ENCODE measurements at places on chromosomes 3 and 15. TPM values are rescaled to one million over a fixed set of nuclear protein-coding genes. Genes with fewer than 3 reads are reported as not detected.

DNA sequence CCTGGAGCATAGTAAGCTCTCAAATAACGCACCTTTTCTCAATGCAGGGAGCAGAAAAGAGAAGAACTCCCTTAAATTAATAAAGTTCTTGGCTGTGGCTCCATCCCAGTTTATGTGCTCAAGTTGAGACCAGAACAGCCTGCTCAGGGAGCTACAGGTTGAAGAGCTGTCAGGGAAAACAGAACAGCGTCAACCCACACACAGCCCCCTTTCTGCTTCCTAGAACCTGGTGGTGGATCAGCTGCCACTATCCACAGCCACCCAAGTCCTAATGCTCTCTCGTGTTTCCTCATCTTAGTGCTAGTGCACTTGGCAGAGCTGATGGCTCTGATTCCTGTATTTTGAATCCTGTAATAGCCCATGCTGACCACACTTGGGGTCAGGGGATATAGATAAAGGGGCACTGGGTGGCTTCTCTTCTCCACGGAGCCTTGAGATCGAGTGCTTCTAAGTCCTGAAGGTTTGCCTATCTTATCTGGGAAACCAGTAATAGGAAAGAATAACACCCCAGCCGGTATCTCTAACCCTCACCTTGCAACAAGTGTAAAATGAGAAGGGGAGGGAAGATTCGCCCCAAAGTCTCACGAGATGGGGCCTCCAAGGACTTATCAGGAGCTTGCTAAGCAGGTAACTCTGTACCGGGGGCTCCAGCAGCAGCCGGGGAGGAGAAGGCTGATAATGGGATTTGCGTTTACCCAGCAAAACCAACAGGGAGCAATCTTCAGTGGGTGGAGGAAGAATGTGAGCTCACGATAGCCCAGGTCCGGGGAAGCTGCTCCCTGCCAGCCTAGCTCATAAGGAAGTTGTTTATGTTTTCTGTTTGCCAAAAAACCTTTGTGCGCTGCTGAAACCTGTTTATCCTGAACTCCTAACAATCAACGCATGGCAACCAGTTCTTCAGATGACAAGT lies 136.2 kb upstream of the ICE2 start:
- H3K4me1 ChIP-seq = no peaks in the 10 kb centered on the region
- DNase-seq = no peak
- H3K27ac ChIP-seq = no peak overlapping the region
- no peaks in the 10 kb centered on the region for H3K27me3 ChIP-seq
- no peak overlapping the region for H3K4me3 ChIP-seq

- DNase-seq = no peak
- peaks cover 8% of the 10 kb centered on the region for H3K27me3 ChIP-seq
- no peaks in the 10 kb centered on the region for H3K36me3 ChIP-seq
- H3K4me1 ChIP-seq = no peaks in the 10 kb centered on the region
Observed at GRCh38 chr15:92383519-92384324, 10.0 kb upstream of the ST8SIA2 start.

GRCh38 chr3:58679974-58680666 lies 13.5 kb upstream of the FAM3D start:
- no peaks in the 10 kb centered on the region for H3K27me3 ChIP-seq
- no peak for DNase-seq
- no peaks in the 10 kb centered on the region for H3K36me3 ChIP-seq
- H3K27ac ChIP-seq = no peak overlapping the region

GRCh38 chr3:15295506-15295905 lies 36.9 kb downstream of the SH3BP5 start:
- H3K27me3 ChIP-seq = no peaks in the 10 kb centered on the region
- peaks cover 7% of the 10 kb centered on the region for H3K36me3 ChIP-seq
- no peak for DNase-seq
- peak overlapping the region; percentile 93 for H3K27ac ChIP-seq
- H3K4me3 ChIP-seq = no peak overlapping the region

ZKSCAN7 gene
- 5.6 TPM for total RNA-seq

- DNase-seq = no peak
- no peaks in the 10 kb centered on the region for H3K36me3 ChIP-seq
- H3K4me1 ChIP-seq = peaks cover 88% of the 10 kb centered on the region
- no peaks in the 10 kb centered on the region for H3K27me3 ChIP-seq
- peak overlapping the region; percentile 80 for H3K27ac ChIP-seq
Observed at GRCh38 chr3:194137008-194137505, 1.1 kb downstream of the HES1 start.

Data from spleen (tissue), 13 donors.